ENCODE measurements at places on chromosomes 5 and 9.

DNA sequence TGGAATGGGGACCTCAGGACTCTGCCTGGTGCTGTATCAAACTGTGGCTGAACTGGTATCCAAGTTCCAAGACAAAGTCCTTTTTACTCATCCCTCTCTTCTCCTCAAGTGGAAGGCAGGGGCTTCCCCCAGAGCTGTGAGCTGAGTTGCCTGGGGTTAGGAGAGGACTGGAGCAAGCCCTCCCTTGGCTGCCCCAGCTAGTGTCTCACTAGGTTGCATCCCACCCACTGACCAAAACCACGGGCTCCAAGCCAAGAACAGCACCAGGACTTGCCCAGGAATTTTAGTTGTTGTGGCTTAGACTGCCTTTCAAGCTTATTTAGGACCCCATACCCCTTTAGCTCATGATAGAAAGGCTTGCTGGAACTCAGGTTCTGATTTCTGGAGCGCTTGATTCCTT, 158.7 kb upstream of the TNC start:
- DNase-seq, result no peak

- DNase-seq, result no peak
Measured at GRCh38 chr9:108783731-108784495, 71.9 kb downstream of the ACTL7B start.

- DNase-seq, result no peak
Measured at GRCh38 chr5:89203611-89204010, 320.6 kb upstream of the MEF2C start.

DNA sequence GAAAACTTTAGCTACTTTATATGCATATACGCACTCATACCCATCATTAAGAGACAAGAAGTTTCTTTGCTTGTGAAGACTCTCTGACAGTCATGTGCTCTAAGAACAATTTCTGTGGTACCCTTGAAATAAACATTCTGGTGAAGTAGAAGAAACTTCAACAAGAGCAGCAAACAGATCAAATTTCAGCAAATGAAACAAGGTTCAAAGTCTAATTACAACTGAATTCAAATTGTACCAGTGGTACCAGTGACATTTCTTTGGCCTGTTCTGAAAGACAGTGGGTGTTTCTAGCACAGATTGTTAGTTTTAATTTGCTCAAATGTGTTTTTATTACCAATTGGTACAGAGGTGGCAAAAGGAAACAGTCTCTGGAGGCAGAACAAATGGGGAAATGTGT, 391.0 kb downstream of the CHSY3 start:
- DNase-seq, result no peak

- DNase-seq, result no peak
Measured at GRCh38 chr5:72189146-72189545, 81.9 kb downstream of the MAP1B start.

- no peak for DNase-seq
Measured at GRCh38 chr5:2205185-2205585, 322.5 kb upstream of the IRX4 start.

DNA sequence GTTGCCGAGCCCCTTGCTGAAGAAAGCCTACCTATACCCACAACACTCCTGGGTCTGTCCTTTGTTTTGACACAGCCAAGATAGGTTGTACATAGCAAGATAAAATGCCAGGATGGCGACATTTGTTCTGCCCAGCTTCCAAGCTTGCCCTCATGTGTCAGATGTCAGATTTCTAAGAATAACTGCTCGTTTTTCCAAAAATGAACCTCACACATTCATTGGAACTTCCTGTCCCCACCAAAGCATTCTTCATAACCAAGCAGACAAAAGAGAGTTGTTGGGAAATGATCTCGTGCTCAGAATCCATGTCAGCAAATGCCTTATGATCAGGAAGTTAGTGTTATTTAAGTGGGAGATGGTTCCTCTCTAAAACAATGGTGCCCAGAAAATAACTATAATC, 210.1 kb downstream of the ZNF608 start:
- no peak for DNase-seq

DNA sequence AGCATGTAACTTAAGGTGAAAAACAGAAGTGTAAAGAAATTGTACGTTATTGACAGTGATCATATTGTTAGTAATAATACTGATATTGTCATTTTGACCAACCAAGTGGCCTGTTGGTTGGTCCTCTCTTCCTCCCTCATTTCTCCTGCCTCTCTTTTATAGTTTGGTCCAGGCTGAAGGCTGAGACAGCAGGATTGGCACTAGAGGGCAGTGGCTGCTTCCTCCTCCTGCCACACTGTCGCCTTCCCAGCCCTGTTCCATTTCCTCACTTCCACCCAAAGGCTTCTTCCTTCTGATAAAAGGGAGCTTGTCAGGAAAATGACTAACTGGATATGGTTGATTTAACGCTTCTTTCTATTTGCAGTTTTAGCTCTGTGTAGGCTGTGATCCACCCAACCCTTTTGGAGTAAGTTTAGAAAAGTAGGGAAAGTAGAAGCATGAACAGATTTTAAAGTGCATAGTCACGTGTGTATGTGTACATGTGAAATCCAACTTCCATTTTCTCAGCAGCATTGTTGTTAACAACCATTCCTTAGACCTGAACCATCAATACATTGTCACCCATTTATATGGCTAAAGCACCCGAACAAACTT, 35.6 kb downstream of the PTCD2 start:
- DNase-seq, result no peak

GRCh38 chr5:1752881-1753280, 46.8 kb downstream of the MRPL36 start:
- no peak for DNase-seq

DNA sequence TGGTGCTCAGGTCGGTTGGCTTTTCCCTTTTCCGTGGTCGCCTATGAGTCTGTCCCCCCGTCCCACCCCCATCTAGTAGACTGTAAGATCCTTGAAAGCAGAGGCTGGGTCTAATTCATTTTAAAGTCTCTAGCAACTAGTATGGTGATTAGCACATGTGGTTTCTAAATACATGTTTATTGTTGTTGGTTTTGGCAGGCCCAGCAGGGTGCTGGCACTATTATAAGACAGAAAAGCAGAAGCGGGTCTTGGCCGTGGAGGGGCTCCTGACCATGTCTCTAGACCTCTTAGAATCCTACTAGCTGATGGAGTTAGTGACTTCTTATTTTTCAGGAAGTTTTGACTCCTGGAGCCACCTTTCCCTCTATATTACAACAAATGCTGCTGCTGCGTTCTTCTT, 61.5 kb upstream of the TNFSF8 start:
- no peak for DNase-seq

GRCh38 chr5:126020770-126021169, 402.4 kb upstream of the GRAMD2B start:
- DNase-seq, result no peak

DNA sequence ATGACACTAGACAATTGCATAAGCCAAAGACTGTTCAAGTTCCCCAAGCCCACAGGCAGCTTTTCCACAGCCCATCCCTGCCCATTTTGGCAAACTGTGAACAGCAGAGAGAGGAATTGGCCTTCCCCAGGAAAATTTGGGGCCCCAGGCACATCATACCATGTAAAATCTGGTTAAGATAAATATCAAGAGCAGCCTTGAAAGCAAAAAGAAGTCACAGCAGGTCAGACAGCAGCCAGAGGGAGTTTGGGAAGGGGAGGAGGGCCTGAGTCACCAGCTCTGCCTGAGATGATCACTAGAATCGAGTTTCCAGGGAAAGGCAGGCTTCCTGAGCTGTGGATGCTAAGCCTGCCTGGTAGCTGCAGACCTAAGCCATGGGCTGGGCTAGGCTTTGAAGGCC, 179.2 kb downstream of the RFK start:
- DNase-seq, result no peak

DNA sequence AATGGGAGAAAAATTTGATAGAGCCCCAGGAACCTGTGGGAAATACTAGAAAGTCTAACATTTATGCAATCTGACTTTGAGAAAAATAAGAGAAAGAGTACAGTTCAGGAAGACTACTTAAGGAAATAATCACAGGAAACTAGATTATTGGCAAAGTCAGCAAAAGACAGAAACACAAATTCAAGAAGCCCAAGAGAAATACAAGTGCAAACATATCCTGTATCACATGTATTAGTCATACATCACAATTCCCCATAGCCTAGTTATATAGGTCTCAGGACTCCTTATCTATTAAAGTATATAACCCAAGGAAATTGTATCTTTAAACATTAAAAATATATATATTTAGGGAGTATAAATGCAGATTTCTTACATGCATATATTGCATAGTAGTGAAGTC, 100.8 kb downstream of the HOMER1 start:
- DNase-seq, result no peak

Data from NCI-H1417 treated with DMSO at 0.1 percent for 48 hours (cell line).